ENCODE measurements at places on chromosomes 12 and 14.

DNA sequence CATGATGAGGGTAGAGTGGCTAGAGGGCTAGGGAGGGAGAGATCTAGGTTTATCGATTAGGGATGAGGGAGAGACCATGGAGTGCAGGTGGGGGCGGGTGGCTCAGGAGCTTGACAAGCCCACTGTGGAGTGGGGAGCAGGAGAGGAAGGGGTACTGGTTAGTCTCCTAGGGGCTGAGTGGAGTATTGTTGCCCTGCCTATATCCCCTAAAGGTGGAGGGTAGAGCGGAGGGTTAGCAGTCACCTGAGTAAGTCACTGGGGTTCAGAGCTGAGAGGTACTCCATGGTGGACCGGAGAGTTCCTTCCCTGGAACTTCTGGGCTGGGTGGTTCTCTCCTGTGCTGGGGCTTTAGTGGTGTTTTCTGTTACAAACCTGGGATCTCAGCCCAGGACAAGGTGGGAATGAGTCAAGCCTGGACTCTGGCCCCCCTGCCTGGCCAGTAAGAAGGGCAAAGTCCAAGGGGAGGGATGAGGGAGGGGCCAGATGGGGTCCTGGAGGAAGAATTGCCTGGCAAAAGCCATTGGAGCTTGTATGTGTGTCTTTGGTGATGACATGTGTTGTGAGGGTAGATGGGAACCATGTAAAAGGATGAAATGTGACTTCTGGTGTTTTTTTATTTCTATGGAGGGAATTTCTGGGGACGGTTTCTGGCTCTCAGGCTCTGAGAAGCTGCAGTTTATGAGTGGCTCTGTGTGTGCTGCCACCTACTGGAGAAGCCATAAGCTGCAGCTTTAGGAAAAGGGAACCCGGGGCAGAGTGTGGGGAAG, at the start of gene CIDEB:
Gene CIDEB, minus strand, starts transcription at position 403 of the 767 bp plus-strand sequence. Its CDS starts 119 bp downstream, at position 284.
- DNase-seq, result peak; percentile 49

DNA sequence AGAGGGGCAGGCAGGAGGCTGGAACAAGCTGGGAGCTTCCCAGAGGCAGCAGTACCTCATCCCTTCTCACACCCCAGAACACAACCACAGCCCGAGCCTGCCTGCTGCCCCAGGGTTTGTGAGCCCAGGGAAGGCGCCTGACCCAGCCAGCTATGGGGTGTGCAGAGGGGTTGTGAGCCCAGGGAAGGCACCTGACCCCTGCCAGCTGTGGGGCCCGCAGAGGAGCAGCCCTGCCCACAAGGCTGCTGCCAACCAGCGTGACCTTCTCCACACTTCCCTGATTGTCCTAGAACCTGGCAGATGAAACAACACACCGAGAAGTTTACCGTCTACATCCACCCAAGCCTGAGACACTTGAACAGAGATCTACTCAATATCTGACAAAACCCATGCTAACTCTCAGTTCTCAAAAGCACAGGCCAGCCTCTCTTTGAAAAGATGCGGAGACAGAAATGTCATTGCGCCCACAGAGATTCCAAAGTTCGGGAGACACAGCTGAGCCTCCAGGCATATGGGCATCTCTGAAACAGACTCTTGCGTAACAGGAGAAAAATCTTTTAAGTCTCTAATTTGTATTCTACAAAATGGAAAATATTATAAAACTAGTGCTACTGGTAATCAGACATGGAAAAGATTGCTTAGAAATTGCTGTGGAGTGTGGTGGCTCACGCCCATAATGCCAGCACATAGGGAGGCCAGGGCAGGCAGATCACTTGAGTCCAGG, 47.3 kb downstream of the SFSWAP start:
- DNase-seq, result no peak

DNA sequence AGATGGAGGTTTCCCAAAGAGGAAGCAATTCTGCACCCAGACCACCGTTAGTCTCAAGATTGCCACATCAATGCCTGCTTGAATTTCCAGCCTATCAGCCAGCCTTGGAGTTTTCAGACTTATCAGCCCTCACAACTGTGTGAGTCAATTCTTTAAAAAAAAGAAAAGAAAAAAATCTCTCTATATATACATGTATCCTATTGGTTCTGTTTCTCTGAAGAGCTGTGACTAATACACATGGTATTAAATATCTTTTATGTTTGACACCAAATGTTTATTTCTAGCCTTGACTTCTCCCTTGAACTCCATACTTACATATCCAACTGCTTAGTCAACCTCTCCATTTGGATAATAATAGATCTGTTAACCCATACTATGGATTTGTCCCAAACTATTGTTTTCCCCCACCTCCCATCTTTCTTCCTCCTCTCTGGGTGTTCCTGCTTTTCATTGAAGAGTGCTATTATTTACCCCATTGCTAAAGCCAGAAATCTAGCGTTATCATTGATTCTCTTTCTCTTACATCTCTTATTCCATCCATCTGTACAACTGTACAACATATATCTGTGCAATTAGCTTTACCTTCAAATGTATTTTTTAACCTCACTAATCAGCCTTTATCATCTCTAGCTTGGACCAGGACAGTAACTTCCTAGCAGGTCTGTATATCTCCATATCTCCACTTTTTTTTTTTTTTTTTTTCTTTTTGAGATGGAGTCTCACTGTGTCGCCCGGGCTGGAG, 22.7 kb upstream of the EID3 start:
- no peak for DNase-seq

DNA sequence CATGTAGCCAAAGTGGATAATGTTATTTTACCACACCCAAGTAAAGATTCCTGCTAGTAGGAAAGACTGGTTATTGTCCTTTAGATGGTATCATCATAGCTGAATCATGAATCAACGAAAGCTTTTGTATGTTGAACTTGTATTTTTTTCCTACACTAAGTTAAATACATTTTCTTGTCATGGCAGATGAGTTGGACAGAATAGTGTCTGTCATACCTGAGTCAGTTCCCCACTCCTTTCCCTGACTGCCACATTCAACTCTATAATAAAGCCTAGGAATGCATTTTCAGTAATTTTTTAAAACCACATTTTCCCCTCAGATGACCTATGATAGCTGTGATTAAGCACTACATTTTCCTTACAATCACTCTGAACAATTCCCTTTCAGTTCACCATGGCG, 9.3 kb upstream of the PTHLH start:
- DNase-seq, result no peak

DNA sequence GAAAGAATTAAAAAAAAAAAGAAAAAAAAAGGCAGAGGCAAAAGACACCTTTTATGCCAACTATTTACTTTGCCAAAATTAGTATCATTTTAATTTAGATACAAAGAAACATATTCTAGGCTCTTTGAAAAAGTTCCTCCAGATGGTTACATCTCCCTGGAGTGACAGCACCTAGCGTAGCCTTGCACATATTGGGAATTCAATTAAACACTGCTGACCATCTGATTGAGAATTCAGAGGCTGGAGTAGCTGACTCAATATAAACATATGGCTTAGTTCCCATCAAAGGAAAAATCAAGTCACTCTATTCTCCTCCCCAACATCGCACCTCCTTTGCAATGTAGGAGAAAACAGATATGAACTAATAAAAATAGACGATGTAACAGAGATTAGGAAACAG, 36.4 kb downstream of the ANKS1B start:
- DNase-seq, result no peak

DNA sequence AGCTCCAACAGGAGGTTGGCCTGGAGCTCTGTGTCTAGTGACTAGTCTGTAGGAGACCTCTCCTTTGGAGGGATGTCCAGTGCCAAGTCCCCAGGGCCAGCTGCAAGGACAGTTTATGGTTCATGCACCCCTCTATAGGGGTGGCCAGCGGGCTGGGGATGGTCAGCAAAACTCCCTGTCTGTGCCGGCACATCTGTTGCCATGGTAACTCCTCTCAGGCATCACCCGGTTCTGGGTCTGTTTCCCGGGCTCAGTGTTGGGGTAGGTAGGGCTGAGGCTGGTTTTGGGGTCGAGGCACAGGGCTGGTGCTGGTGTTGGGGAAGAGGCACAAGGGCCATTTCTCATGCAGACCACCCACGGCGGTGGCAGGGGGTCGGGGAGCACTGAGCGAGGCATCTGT, 196.8 kb downstream of the RBM19 start:
- no peak for DNase-seq

DNA sequence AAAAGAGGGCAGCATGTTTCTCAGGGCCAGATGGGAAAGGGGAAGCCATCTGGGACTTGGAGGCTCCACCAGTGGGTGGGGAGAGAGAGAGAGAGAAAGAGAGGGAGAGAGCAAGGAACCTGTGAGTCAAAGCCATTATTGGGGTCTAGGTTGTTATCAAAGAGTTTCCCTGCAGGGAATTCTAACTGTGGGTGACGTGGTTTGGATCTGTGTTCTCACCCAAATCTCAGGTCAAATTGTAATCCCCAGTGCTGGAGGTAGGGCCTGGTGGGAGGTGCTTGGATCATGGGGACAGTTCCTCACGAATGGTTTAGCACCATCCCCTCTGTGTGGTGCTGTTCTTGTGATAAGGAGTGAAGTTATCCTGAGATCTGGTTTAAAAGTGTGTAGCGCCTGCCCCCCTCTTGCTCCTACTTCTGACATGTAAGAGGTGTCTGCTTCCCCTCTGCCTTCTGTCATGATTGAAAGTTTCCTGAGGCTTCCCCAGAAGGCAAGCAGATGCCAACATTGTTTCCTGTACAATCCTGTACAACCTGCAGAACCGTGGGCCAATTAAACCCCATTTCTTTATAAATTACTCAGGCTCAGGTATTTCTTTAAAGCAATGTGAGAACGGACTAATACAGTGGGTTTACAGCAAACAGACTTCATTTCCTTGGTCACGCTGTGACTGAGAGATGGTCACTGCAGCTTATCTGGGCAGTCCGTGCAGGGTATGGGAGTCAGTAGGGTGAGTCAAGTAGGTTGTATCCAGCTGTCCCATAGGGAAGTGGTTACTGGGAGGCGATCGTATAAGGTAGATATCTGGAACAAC, 52.4 kb downstream of the CCDC91 start:
- no peak for DNase-seq

DNA sequence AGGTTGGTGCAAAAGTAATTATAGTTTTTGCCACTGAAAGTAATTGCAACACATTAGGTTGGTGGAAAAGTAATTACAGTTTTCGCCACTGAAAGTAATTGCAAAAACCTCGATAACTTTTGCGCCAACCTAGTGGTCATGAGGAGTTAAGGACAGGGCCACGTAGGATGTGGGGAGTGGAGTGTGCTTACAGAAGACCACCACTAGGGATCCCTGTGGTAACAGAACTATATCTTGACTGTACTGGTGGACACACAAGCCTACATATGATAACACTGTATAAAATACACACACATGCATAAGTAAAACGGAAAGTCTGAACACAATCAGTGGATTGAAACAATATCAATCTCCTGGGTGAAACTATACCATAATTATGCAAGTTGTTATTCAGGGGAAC, 187.4 kb upstream of the ABCD2 start:
- no peak for DNase-seq

GRCh38 chr12:106118381-106119130, 20.2 kb downstream of the NUAK1 start:
- no peak for DNase-seq

- DNase-seq, result no peak
Observed at GRCh38 chr12:97112136-97112535, 205.1 kb downstream of the NEDD1 start.

GRCh38 chr14:37051153-37051552, 121.3 kb downstream of the SLC25A21 start:
- DNase-seq, result no peak

- DNase-seq, result no peak
Observed at GRCh38 chr14:73776194-73776537, 62.0 kb upstream of the PNMA1 start.

- DNase-seq, result no peak
Observed at GRCh38 chr14:39740454-39740853, 308.2 kb upstream of the FBXO33 start.

DNA sequence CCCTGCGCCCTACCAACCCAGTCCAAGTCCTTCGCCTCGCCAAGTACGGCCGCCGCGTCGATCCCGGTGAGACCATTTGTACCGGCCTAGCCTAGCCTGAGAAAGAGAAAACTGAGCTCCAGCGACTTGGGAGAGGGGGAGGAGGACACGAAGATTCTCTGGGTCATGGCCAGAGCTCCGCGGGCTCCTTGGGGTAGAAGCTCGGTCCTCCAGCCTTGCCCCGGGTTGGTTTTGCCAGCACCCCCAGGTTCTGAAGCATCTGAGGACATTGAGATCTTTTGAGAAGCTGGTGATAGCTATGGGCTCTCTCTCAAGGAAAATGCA, 7.3 kb downstream of the LHX5 start:
- DNase-seq, result no peak

- DNase-seq, result no peak
Observed at GRCh38 chr12:123571343-123571813, 13.0 kb upstream of the TMED2 start.

- no peak for DNase-seq
Observed at GRCh38 chr14:98514016-98514415, 758.0 kb downstream of the BCL11B start.

DNA sequence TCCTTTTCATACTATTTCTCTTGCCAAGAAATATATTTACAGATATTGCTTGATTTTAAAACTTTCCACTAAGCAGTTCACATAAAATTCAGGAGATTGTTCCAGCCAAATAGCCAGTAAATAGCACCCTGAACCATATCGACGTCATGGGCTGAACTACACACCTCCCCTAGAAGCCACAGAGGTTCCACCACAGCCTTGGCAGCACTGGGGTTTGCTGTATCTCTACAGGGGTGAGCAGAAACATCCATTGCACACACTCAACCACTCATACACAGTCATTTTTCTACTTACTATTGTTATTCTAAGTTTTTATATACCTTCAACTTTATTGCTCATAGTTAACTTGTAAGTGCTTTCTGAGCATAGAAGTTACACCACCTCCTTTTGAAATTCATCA, 8.1 kb upstream of the EIF2S3B start:
- DNase-seq, result no peak

GRCh38 chr14:104860414-104860813, 4.7 kb upstream of the CEP170B start:
- DNase-seq, result no peak

- no peak for DNase-seq
Observed at GRCh38 chr12:126247936-126248335, 1182.7 kb downstream of the AACS start.

GRCh38 chr12:117599849-117600248, 238.4 kb upstream of the NOS1 start:
- no peak for DNase-seq

GRCh38 chr12:57012600-57013465, 3.5 kb downstream of the TAC3 start:
- DNase-seq, result no peak

- no peak for DNase-seq
Observed at GRCh38 chr14:72968316-72968715, 42.1 kb downstream of the DCAF4 start.

DNA sequence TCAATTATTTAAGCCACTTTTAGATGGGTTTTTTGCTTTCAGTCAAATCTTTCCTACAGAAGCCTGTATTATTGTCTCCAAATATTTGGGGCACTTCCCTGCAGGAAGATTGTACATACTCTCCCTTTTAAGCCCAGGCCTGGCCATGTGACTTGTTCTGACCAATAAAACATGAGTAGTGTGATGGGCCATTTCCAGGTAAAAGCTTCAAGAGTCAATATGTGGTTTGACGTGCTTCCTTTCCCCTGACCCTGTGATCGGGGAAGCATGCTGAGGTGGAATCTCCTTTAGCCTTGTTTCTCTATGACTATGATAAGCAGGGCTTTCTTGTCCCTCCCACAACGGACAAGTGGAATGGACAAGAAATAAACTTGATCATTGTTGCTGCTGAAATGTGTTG, 14.2 kb upstream of the NIN start:
- DNase-seq, result no peak
